ENCODE measurements at places on chromosomes 16 and 17.

- DNase-seq, result no peak
These were observed 26.0 kb upstream of the ITGB4 start for GRCh38 chr17:75695141-75695829.

GRCh38 chr17:47676510-47677165 lies 17.3 kb upstream of the TBKBP1 start:
- no peak for DNase-seq

- DNase-seq, result no peak
These were observed 5.1 kb downstream of the ZFHX3 start for GRCh38 chr16:73042807-73043206.

- no peak for DNase-seq
These were observed 1.2 kb upstream of the PROCA1 start for GRCh38 chr17:28712705-28713415.

GRCh38 chr16:31192856-31193642 lies 9.5 kb downstream of the PYCARD start:
- no peak for DNase-seq

- no peak for DNase-seq
These were observed 11.6 kb downstream of the MYO1C start for GRCh38 chr17:1480747-1481465.

DNA sequence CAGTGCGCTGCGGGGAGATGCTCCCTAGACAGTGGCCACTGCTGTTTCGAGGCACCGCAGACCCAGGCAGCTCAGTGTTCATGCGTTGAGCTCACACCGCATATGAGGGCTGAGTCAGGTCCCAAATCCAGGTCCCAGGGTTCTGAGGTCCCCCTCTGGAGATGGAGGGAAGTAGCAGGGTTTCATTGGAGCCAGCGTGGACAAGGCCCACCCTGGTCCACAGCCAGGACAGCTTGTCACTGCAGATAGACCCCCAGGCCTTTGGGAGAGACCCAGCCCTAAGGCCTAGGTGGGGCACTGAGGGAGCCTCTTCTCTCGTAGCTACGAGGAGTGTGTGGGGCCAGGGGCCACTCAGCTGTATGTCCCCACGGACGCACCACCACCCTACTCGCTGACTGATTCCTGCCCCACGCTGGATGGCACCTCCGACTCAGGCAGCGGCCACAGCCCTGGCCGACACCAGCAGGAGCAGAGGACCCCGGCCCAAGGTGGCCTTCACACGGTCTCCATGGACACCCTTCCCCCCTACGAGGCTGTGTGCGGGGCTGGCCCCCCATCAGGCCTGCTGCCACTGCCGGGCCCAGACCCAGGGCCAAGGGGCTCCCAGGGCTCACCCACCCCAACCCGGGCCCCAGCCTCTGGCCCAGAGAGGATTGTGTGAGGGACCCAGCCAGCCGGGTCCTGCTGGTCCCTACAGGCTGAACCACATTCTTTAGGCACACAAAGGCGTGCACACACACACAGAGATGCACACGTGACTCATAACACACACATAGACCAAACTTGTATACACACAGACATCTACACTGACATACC lies 53.4 kb downstream of the BEAN1 start:
- DNase-seq, result no peak

DNA sequence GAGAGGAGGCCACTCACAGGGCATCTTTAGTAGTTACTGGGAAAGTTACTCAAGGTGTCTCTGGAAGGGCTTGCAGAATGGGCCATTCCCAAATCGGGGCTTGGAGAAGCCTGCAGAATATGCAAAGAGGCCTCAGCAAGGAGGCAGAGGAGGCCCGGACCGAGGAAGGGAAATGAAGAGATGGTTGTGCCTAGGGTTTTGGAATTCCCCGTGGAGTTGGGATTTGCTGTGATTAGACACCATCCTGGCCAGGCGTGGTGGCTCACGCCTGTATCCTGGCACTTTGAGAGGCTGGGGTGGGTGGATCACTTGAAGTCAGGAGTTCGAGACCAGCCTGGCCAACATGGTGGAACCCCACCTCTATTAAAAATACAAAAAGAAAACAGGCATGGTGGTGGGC lies 193.0 kb downstream of the IRF8 start:
- no peak for DNase-seq

DNA sequence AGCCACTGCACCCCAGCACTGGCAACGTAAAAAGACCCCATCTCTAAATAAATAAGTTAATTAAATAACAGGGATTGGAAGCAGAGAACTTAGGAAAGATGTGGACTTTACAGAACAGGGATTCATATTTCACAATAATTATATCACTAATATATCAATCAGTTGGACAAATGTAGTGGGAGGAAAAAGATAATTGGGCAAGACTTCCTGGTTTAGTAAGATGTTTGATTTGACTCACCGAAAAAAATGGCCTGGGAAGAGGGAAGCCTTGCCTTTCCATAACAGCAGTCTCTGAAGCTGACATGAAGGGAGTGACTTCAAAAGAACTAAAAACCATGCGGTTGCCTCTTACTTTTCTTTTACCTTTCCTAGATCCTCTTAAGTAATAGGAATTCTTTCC lies 15.2 kb upstream of the C17orf78 start:
- no peak for DNase-seq

- DNase-seq, result no peak
These were observed 6.4 kb downstream of the CUEDC1 start for GRCh38 chr17:57948555-57949420.

- no peak for DNase-seq
These were observed 65.7 kb upstream of the BCAR1 start for GRCh38 chr16:75317101-75317522.

DNA sequence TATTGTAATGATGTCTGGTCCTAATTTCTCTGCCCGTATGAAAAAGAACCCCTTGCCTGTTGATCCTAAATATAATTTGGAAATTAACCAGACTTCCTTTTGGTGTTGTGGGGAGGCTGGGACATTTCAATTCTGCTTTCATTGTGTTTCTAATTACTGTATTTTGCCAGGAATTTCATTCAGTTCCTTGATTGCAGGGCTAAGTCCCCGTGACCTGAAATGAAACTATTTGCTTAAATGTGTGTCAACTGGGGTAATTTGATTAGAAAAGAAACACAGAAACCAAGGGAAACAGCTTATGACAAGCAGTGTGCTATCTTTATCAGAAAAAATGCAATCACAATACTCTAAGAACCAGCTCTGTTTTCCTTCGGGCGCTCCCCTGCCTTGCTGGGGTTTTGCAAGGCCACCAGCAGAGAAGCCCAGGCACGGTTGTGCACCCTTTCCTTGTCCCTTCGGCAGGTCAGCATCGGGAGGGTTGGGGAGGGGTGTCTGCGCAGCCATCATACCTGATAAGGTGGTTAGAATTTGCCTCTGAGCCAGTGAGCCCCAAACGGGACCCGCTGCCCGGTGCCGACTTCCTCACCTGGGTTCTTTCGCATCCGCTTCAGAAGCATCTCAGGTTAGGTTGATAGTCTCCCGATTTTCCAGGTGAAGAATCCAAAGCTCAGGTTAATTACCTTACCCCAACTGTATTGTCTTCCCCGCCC lies 19.4 kb downstream of the KLHL36 start:
- no peak for DNase-seq

DNA sequence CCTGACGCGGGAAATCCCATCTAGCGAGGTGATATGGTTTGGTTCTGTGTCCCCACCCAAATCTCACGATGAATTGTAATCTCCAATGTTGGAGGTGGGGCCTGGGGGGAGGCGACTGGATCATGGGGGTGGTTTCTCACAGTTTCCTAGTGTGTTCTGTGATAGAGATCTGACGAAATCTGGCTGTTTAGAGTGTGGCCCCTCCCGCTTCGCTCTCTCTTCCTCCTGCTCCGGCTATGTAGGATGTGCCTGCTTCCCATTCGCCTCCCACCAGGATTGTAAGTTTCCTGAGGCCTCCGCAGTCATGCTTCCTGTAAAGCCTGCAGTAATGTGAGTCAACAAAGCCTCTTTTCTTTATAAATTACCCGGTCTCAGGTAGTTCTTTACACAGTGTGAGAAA lies 31.6 kb downstream of the IFT140 start:
- no peak for DNase-seq

- DNase-seq, result no peak
These were observed 7.4 kb downstream of the CNP start for GRCh38 chr17:41974031-41974430.

DNA sequence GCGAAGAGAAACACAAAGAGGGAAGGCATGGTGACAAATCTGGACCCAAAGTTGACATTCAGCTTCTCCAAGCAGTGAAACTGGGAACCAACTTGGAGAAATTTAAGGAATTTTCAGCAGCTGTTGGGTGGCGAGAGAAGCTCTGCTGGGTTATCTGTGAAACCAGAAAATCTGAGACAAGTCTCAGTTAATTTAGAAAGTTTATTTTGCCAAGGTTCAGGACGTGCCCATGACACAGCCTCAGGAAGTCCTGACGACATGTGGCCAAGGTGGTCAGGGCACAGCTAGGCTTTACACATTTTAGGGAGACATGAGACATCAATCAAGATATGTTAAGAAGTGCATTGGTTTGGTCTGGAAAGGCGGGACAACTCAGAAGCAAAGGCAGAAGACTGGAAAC lies 11.2 kb upstream of the CD300LF start:
- DNase-seq, result no peak

GRCh38 chr16:49592546-49593423 lies 219.2 kb downstream of the C16orf78 start:
- DNase-seq, result no peak

- no peak for DNase-seq
These were observed 7.4 kb upstream of the B9D1 start for GRCh38 chr17:19369846-19370492.

- no peak for DNase-seq
These were observed 41.1 kb downstream of the TSC2 start for GRCh38 chr16:2088759-2089358.

- no peak for DNase-seq
These were observed 217.6 kb upstream of the CPHXL start for GRCh38 chr16:75943705-75944514.

GRCh38 chr16:17544785-17545184 lies 74.0 kb upstream of the XYLT1 start:
- no peak for DNase-seq

DNA sequence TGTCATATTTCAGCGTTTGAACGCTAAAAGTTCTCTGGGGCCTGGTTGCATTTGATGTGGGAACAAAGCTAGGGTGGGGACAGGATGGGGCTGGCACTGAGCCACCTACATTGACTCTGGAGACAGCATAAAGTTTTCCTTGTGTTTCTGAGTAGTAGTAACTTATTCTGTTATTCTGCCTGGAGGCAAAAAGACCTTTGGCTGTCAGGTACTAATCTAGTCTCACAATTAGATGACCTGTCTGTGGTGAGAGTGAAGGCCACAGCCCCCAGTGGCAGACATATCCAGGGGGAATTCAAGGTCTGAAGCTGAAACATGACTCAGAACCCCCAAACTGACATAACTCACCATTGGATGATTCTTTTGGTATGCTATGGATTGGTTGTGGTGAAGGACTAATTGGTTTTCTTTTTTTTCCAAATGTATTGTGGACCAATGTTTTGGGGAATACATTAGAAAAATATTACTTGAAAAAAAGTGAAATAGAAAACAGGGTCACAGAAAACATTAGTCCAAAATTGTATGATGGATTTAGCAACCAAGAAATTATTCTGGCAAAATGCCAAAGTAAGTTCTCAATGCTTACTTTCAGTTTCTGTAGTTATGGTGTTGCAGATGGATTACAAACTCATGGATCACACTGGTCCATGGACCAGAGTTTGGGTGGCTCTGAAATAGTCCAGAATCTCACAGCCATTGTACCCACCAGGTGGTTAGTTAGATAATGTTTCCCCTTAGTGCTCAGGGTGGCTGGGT lies 10.5 kb upstream of the SALL1 start:
- no peak for DNase-seq

DNA sequence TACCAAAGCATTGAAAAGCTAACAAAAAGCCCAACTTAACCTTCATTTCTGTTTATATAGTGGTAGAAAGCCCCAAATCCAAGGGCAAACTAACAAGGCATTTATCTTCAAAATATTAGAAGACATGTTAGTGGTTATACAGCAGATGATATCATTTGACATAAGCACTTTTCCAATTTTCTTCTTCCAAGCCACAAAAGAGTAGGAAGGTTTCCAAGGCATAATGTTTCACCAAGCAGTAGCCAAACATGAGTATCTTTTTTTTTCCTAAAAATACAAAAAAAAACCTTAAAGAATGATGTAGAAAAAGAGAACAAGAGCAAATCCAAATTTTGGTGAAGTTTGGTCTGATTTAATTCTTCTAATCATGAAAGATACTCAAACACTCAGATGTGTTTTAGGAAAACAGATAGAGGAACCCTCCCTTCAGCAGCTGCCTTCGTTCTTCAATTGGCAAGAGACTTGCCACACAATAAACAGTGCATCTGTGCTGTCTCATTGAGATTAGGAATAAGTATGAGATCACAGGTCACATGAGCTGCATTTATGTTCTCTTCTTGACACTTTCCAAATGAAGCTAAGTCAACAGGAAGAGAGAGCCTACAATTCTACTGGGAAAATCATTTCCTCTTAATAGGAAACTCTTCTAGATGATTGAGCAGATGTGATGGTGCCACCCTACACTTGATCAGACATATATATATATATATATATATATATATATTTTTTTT lies 106.7 kb downstream of the TTC19 start:
- no peak for DNase-seq

DNA sequence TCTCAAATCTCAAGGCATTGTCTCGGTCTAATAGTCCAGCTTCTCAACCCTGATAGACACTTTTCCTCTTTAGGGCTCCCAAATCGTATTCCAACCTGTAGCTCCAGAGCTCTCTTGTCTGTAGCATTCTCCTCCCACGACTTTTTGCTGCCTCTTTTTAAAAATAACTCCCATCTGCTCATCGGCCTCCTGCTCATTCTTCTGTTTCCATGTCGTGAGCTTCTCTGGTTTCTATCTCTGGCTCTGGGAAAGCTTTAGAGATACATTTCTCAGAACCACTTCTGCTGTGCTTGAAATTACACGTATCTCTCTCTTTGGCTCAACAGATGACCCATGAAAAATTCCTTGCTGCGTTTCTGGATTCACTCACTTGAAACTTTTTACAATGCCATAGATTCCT lies 609.6 kb upstream of the C16orf82 start:
- DNase-seq, result no peak

- no peak for DNase-seq
These were observed 990 bp upstream of the ROGDI start for GRCh38 chr16:4803401-4803844.

- DNase-seq, result no peak
These were observed 49.2 kb downstream of the RBFOX3 start for GRCh38 chr17:79561486-79562133.

DNA sequence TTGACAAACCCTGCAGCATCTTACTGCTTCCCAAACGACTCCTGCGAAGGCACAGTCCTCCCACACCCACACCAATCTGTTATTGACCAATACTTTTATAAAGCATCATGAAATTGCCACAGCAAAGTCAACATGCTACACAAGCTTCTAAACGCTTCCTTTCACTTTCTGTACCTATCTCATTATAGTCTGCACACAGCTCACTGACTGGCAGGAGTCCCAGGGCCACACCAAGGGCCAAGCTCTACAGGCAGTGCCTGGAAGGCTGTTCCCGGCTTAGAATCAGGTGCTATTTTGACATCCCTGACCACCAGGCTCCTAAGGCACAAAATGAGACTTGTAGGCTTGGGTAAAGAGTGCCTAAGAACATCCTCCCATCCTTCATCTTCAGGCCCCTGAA lies 39.5 kb downstream of the USP7 start:
- no peak for DNase-seq

GRCh38 chr16:49912721-49913120 lies 56.8 kb upstream of the ZNF423 start:
- DNase-seq, result no peak
